ENCODE measurements at places on chromosomes 4 and X.

DNA sequence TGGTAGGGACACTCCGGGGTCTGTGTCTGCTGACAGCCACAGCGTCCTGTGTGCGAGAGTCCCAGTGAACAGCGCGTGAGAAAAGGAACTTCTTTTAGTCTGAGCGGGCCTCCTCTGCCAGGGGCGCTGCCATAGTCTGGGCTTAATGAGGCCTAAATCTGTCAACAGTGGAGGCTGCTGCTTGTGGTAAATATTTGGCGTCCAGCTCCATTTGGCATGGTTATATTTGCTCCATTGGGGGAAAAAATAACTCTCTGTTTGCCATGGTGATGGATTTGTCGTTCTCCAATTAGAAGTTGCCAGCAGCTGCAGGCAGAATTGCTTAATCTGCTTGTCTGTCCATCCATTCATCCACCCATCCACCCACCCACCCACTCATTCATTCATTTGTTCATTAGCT lies 71.4 kb upstream of the PSAPL1 start:
- DNase-seq = no peak

DNA sequence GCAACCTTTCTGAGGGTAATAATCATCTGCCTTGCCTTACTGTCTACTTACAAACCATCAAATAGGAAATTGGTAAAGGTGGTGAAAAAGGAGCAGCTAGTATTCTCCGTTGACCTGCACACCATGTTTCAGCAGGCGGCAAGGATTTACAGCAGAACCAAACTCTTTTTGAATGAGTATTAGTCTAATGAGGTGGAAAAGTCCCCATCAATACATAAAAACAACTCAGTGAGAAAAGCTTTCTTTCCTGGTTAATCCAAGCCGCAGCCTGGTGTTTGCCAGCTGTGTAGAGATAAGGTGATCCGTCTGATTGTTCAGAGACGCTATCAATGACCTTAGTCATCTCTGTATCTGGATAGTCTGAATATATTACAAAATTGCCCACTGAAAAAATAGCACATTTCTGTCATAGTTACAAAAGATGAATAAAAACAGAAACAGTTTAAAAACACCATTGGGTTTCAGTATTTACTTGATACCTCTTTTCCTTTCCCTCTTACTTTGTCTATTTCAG lies 110.4 kb upstream of the TBC1D9 start:
- no peak for DNase-seq

DNA sequence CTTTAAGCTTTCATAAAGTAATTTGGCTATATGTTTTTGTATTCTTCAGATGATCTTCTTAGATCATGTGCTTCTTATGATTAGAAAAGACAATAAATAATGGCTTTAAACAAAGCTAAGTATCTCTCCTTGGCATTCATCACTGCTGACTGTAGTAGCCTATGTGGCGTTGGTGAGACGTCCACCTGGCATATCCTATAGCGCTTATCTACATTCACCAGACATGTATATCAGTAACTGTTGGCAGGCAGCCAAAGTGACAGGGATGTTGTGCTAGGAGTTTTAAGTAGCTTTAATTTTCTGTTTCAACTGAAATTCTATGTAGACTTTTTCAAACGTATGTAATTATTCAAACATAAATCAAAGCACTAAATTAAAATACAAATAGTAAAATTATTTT lies 276.4 kb downstream of the IL15 start:
- DNase-seq = no peak

GRCh38 chr4:47073647-47074046 lies 42.3 kb downstream of the GABRB1 start:
- DNase-seq = no peak

GRCh38 chr4:24582235-24582832 lies 2.0 kb downstream of the DHX15 start:
- no peak for DNase-seq

GRCh38 chr4:128550060-128550459 lies 259.4 kb upstream of the JADE1 start:
- no peak for DNase-seq

- DNase-seq = no peak
Observed at GRCh38 chr4:3026540-3026939, 47.8 kb downstream of the HTT-AS start.

DNA sequence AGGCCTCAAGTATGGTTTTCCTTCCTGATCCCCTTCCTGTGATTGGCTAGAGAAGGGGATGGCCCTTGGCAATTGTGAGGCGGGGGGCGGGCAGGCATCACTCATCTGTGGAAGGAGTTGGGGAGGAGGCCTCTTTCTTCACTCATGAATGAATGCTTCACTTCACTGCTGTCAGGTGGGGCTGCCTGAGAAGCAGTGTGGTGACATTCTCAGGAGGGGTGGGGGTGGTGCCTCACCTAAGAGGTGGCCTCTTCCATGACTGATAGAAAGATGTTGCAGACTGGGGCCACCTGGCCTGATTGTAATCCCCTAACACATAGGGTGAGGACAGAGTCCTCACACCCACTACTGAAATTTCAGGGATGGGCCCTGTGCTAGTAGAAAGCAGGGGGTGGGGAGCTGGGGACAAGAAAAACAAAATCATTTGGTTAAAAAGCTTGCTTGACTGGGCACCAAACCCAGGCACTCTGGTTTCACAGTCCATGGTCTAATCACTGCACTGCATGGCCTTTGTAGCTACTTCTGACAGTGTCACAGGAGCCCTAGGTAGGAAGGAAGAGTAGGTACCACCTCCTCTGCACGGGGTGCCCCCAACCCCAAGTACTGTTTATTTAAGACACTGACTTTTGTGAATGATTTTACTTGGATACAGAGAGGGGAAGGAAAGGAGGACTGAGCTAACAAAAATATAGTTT lies 5.6 kb upstream of the HOPX start:
- no peak for DNase-seq

DNA sequence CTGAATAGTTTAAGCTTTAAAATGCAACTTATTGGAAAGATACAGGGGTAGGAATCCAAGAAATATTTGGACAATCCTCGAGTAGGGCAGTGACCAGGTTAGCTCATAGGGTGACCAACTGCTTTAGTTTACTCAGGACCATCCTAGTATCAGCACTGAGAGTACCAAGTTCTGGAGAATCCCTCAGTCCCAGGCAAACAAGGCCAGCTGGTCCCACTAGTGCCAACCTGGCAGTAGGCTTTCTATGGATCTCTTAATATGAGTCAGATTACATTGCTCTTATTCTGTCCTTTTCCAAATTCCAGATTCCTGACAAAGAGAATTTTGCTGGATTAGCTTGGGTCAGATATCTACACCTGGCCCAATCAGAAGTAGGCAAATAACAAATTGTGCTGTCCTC lies 493.7 kb downstream of the KCNIP4 start:
- DNase-seq = no peak

GRCh38 chrX:137052643-137053235 lies 18.9 kb upstream of the GPR101 start:
- no peak for DNase-seq

GRCh38 chr4:81084634-81085033 lies 54.1 kb downstream of the BMP3 start:
- DNase-seq = no peak

GRCh38 chr4:2771264-2771663 lies 15.1 kb upstream of the TNIP2 start:
- DNase-seq = no peak

- DNase-seq = no peak
Observed at GRCh38 chr4:86603311-86603885, 9.3 kb downstream of the PTPN13 start.

- no peak for DNase-seq
Observed at GRCh38 chr4:167234316-167234881, at the start of gene SPOCK3. Gene SPOCK3, minus strand, starts transcription at chr4:167234494.

- DNase-seq = no peak
Observed at GRCh38 chr4:137635108-137635507, 102.8 kb upstream of the PCDH18 start.

DNA sequence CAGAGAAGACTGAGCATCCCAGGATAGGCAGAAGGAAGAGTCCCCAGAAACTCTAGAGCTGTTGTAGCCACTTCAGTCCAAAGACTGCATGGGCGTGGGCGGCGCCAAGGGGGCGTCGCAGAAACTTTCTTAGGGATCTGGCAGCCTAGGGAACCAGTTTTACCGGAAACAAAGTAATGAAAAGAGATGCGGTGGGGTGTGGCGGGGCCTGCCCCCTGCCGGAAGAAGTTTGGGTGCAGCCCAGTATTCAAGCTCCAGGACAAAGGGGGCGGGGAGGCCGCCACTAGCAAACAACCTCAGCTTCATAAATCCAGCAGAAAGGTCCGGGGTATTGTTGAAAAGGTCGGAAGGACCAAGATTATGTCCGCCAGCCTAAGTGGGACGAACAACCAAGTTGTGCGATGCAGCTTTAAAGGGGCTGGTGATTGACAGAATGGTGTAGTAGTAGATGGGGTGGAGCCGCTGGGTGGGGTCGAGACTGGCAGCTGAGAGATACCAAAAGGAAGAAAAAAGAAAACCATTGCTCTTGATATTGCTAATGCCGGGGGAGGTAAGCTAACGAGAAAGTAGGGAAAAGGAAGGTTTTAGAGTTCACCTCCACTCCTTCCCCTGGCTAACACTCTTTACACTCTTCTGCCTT lies 190.5 kb downstream of the RRAGB start:
- DNase-seq = no peak

DNA sequence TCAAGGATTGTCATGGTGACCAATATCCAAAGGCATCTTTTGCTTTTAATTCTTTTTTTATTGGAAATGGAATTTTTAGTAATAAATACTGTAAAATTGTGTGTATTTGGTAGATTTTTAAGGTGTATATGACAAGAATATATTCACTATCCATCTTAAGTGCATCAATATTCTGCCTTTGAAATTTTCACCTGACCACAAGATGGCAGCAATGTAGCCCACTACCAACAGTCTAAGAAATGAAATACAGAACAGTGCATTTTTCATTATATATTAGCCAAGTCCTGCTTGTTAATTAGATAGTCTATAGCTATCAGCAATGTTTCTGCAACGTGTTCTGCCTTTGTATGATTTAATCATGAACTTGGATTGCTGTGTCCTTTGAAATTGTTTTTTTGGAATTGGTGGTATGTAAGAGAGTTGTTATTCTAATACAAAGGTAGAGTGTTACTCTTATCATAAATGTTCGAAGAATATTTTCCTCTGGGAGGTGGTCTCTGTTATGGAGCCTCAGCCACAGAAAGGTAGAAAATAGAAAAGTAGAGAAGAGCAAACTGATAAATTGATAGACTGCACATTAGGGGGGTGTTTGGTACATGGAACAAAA lies 38.2 kb downstream of the HPGDS start:
- no peak for DNase-seq

- DNase-seq = no peak
Observed at GRCh38 chr4:114146947-114147618, 167.6 kb upstream of the ARSJ start.

DNA sequence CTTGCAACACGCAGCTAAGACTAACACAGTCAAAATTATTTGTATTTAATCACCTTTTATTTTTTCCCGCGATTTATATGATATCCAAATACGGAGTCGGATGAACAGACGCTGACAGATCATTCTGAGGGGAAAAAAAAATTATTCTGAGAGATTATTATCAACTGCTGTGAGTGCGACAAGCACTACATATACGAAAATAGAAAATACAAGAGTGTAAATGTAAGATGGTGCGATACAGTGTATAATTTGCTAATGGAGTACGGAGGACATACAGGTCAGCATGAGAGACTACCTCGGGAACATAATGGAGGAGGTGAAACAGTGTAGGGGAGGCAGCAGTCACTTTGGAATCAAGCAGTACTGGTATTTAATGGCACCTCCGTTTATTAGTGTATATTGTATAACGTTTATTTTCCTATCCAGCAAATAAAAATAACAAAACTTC lies 2.8 kb upstream of the LIN54 start:
- DNase-seq = no peak

- DNase-seq = no peak
Observed at GRCh38 chr4:141390571-141390970, 169.9 kb downstream of the ZNF330 start.

DNA sequence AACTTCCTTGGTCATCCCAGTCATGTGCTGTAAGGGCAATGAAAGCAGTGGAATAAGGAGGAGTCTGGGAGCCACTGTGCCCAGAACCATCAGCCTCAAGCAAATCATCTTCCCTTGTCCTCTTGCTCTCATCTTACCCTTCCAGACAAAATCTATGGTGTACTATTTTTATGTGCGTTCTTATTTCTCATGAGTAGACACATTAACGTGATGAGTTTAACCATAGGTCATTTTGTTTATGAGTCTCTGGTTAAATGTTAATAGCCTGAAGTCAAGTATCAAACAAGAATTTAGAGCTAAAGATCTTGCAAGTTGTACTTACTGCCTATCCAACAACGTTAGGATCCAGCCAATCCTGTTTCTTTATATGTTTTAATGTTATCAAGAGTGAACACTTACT lies 495.3 kb downstream of the SPRY1 start:
- no peak for DNase-seq

DNA sequence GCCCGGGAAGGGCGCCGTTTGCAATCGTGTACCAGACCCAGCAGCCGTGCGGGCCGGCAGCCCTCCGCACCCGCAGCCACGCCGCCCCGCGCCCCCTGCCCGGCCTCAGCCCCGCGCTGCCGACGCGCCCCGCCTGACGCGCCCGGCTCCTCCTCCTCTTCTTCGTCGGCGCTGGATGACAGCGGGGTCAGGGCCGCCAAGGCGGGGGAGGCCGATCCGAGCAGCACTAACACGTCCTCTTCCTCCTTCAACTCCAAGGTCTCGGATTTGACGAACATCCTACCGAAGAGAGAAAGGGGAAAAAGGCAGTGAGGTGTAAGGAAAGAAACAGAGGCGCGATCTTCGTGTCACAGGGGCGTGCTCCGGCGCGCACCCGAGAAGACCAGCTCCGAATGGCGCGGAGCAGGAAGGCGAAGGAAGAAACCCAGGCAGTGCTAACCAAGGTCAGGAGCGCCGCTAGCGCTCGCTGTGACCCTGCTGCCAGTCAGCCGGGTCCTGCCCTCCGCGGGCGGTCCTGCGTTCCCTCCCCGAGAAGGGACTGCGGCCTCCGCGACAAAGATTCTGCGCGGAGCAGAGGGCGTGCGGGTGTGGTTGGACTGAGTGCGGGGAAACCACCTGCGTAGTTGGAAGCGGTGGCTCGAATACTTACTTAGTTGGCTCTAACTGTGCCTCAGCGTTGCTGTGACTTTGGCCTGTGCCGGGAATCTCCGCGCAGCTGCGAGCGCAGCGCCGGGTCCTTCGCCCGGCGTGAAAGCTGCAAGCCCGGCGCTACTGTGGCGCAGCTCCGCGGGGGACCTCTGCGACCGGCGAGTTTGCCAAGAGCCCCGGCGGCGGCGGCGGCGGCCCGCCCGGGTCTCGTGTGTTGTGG lies 548 bp downstream of the NEUROG2 start:
- no peak for DNase-seq

GRCh38 chrX:123685232-123685631 lies 47.6 kb downstream of the THOC2 start:
- DNase-seq = no peak

DNA sequence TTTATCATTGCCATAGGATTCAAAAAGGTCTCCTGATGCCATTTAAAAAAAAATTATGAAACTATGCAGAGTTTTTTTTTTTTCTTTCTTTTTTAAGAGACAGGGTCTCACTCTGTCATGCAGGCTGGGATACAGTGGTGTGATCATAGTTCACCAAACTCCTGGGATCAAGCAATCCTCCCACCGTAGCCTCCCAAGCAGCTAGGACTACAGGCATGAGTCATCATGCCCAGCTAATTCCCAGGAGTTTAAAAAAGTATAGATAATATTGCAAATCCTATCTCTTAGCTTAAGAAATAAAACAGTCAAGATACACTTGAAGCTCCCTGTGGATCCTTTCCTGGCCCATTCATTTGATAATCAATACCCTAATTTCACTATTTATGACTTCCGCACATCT lies 58.6 kb upstream of the PRSS48 start:
- DNase-seq = no peak
